ENCODE measurements at places on chromosomes 16 and 17.

GRCh38 chr17:36468903-36469635 lies 17.4 kb upstream of the ZNHIT3 start:
- DNase-seq = no peak

DNA sequence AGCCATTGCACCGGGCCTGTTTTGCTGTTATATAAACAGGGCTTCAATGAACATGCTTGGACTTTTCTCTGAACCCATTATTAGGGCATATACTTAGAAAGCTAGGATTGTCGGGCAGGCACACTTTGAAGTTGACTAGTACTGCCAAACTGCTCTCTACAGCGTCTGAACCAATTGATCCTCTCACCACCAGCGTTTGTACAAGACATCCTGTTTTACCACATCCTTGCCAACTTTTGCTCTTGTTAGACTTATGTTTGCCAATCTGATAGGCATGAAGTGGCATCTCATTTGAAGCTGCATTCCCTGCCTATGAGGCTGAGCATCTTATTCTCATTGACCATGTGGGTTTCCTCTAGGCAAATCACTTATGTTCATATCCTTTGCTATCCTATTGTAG lies 7.4 kb upstream of the PPP1R9B start:
- DNase-seq = no peak

DNA sequence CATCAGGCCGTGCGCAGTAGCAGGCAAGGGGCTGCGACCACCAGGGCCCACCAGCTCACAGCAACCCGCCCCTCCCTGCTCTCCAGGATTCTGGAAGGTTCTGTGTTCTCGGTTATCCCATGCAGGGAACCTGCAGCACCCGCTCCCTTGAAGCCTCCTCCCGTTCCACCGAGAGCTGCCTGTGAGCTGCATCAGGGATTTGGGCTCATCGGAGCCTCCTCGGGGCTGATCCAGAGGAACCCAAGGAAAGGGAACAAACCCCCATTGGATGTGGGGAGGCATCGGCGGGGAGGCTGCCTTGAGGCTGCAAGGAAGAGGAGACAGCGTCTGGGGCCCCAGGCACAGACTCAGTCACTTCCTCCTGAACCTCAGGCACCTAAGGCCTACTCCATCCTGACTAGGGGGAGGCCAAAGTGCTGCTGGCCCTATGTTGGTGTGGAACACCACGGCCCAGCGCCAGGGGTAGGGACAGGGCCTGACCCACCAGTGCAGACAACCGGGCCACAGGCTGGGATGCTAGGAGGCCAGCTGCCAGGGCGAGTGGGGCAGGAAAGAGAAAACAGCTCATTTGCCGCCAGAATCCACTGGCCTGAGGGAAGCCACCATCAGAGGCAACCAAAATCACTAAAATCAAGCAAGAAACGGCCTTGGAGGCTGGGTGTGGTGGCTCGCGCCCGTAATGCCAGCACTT lies 14.4 kb upstream of the LGALS3BP start:
- no peak for DNase-seq

DNA sequence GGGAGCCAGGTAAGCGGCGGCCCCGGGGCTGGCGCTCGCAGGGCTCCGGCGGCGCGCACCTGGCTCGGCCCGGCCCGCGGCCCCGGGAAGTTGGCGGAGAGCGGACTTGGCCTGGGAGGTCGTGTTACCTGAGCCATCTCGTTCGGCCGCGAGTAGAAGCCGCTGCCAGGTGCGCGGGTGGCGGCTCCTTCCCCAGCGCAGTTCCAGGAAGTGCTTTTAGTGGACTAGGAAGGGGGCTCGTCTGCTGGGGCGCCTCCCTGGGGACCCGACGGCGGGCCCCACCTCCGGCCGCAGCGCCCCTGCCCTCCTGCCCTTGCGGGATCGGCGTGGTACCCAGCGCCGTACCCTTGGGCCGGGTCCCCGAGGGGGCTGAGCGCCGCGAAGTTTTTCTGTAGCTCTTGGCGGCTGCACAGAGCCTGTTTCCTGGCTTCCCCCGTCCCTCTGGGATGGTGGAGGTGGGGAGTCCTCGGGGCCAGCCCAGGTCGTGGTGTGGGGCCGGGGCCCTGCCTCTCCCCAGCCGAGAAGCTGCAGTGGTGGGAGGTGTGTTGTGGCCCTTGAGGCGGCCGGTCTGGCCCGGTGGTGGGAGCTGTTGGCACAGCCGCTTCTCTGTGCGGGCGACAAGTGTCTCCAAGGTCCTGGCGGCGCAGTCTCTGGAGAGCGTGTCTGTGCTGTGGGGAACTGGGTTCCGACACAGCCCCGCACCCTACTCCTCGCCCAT lies 96.9 kb downstream of the RAB11FIP4 start:
- peak; percentile 52 for DNase-seq

- no peak for DNase-seq
Observed at GRCh38 chr16:86918637-86919036, 340.3 kb downstream of the FOXL1 start.

GRCh38 chr16:57233944-57234706 lies 10.9 kb upstream of the ARL2BP start:
- DNase-seq = no peak

- DNase-seq = no peak
Observed at GRCh38 chr17:45107293-45108010, 24.9 kb downstream of the PLCD3 start.

- DNase-seq = no peak
Observed at GRCh38 chr16:30557707-30557956, 542 bp downstream of the ZNF764 start.
